ENCODE measurements at places on chromosomes 6 and 20.

DNA sequence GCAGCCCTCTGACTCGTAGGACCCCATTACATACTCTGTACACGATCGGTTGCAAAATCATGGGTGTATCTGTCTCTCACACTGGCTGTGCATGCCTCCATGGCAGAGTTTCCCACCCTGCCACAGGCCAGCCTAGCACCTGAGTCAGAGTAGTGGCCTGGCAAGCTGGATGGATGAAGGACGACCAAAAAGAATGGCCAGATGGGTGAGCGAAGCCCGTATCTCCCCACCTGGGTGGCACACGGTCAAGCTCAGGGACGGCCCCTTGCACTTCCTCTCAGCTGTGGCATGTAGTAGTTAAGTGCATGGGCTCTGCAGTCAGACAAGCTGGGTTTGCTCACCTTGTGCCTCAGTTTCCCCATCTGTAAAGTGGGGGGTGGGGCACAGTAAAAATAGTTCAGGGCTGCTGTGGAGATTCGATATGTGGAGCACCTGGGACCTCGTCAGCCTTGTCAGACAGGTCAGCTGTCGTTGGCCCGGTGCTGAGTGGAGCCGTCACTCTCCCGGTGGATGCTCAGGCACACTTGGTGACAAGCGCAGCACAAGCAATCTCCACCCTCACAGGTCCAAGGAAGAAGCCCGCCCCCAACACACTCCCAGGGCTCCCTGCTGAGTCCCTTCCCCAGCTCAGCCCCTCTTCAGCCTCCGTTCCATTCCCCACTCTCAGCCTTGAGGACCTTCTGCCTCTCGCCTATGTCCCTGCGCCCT, 12.6 kb downstream of the CPNE5 start:
- no peak for DNase-seq

- no peak for DNase-seq
Measured at GRCh38 chr6:135680964-135681913, 170.3 kb upstream of the PDE7B start.

DNA sequence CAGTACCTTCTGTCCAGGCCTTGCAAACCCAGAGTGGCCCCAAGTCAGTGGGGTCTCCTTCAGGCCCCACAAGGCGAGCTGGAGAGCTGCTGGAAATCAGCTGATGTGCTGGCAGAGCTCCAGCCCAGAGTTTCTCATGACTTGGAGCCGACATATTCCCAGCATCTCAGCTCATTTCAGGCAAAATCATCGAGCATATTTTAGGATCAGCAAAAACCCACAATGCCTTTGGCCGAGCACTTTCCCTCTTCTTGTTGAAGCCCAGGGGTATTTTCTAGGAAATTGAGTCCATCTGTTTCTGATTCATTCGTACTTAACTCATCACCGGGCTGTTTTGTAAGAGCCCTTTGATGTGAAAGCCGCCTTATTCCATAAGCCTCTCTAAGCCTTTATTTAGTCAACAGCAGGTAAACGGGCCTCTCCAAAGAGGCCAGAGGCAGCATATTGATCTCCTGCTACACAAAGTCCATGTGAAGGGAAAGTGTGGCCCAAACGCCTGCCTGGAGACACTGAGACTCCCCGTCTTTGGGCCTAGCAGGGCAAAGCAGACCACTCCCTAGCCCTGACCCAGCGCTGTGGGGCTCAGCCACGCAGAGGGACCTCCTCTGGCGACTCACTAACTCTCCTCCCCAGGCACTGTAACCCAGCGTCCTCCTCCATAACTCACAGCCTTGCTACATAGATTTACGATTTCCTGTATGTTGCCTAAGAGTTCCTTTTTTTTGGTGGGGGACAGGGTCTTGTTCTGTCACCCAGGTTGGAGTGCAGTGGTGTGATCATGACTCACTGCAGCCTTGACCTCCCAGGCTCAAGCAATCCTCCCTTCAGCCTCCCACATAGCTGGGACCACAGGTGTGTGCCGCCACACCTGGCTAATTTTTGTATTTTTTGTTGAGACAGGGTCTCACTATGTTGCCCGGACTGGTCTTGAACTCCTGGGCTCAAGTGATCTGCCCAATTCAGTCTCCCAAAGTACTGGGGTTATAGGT, 12.1 kb upstream of the C20orf203 start:
- DNase-seq: no peak

GRCh38 chr6:107735906-107736635, 88.0 kb downstream of the SCML4 start:
- no peak for DNase-seq

- no peak for DNase-seq
Measured at GRCh38 chr6:4017834-4018170, 61.1 kb downstream of the FAM217A start.

GRCh38 chr6:113735491-113735890, 121.7 kb upstream of the MARCKS start:
- no peak for DNase-seq

DNA sequence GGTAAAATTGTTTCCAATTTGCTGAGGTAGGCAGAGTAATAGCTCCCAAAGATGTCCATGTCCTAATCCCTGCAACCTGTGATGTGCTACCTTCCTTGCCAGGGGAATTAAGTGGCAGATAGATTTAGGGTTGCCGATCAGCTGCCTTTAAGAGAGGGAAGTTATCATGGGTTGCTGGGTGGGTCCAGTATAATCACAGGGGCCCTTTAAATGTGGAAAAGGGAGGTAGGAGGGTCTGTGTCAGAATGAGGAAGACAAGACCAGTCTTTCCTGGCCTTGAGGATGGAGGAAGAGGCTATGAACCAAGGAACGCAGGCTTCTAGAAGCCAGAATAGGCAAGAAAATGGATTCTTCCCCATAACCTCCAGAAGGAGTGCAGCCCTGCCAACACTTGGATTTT, 50.7 kb downstream of the CTCFL start:
- DNase-seq: no peak

All from NT2/D1 (cell line).